Stimulated activated CD4-positive, alpha-beta T cell treated with anti-CD3 and anti-CD28 coated beads, Interleukin-12 subunit alpha, Interleukin-12 subunit beta, amount 100 ng/mL, for 24 hours (primary cell): ENCODE measurements at places on chromosomes 2 and 18.

GRCh38 chr2:86833315-86833714 is 28.4 kb downstream of the CD8B start:
- no peak for DNase-seq

DNA sequence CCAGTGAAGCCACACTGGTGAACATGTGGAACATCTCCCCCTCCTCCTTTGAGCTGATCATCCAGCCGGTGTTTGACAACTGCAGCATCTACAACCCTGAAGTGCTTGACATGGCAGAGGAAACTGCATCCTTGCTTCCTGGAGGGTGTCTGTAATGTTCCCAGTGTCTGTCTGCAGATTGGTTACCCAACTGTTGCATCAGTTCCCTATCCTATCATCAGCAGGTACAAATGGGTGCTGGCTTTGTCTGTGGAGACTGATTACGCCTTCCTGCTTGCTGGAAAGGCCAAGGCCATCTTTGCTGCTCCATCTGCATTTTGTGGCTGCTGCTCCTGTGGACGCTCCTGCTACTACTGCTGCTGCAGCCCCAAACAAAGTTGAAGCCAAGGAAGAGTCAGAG is 83.5 kb downstream of the SKA1 start:
- no peak for DNase-seq

- DNase-seq, result no peak
Observed at GRCh38 chr2:184620367-184620766, 22.0 kb downstream of the ZNF804A start.

- DNase-seq, result peak; percentile 8
Observed at GRCh38 chr2:78979380-78980151, 45.9 kb upstream of the REG3G start.

DNA sequence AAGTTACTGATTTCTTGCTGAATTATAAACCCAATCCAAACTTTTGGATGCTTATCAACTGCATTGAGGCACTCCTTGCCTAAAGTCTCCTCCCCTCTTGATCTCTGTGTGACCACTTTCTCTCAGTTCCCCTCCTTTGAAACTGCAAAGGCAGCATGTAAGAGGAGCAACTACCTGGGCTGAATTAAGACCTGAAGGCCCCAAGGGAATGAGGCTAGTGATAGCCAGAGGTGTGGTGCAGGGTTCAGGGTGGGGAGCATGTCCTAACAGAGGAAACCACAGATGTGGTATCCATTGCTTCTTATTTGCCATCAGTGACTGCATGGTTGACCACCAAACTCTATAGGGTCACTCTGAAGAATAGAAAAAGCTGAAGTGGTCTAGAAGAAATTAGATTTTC is 557.9 kb downstream of the TNS1 start:
- no peak for DNase-seq

GRCh38 chr2:3527886-3528785 is 8.8 kb upstream of the ADI1 start:
- DNase-seq, result no peak

DNA sequence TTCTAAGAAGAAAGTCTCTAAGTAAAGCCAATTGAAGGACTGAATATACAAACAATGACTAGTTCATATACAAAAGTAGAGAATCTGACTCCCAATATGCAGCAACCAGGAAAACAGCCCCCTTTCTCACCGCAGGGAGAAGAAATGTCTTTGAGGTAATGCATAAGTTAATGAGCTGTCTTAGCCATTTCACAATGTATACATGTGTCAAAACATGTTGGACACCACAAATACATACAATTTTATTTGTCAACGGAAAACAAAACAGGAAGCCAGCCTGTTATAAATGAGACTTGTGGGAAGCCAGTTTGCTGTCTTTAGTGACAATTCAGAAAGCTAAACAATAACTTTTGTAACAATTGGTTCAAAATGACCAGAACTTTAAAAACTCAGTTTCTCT is 389.2 kb downstream of the CBLN2 start:
- no peak for DNase-seq

GRCh38 chr2:74304332-74305148 is 38.7 kb downstream of the SLC4A5 start:
- DNase-seq, result no peak

DNA sequence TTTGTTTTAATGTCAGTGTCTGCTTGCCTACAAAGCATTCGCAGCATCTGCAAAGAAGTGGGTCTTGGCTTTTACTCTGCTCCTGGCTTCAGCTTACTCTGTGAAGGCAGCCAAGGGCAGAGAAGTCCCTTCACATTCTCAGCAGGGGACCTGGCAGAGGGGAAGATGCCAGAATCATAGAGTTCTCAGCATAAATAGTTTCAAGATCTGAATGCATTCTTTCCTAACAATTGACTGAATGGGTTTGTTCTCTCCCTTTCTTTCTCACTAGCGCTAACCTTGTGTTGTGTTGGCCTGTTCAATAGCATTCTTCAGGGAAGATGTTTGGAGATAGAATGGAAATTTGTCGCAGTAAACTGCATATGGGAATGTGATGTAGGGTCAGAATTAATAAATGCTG is 106.9 kb downstream of the FARSB start:
- no peak for DNase-seq

GRCh38 chr18:77084688-77085035 is 47.9 kb downstream of the MBP start:
- DNase-seq, result no peak

- DNase-seq, result no peak
Observed at GRCh38 chr2:44450082-44450481, 88.3 kb downstream of the CAMKMT start.

GRCh38 chr2:57497489-57498096 is 549.0 kb upstream of the VRK2 start:
- peak; percentile 15 for DNase-seq

- no peak for DNase-seq
Observed at GRCh38 chr18:47317824-47318508, 66.5 kb upstream of the SKOR2 start.

GRCh38 chr2:236075802-236076201 is 92.4 kb downstream of the GBX2 start:
- no peak for DNase-seq

DNA sequence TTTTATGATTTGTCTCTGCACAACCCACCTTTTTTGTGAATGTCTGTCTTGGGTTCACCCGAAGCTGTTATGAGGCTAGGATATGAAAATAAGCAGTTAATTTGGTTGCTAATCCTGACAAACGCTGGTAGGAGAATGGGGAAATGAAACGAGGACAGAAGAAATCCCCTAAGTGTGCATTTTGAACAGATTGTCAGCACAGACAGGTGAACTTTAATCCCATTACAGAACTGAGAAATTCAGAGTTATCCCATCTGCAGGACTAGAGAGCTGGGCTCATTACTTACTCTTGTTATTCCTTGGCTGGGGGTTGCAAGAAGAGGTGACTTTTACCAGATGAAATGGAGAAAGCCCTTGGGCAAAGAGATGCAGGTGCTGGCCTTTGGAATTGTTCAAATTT is 123.3 kb upstream of the NYAP2 start:
- no peak for DNase-seq

DNA sequence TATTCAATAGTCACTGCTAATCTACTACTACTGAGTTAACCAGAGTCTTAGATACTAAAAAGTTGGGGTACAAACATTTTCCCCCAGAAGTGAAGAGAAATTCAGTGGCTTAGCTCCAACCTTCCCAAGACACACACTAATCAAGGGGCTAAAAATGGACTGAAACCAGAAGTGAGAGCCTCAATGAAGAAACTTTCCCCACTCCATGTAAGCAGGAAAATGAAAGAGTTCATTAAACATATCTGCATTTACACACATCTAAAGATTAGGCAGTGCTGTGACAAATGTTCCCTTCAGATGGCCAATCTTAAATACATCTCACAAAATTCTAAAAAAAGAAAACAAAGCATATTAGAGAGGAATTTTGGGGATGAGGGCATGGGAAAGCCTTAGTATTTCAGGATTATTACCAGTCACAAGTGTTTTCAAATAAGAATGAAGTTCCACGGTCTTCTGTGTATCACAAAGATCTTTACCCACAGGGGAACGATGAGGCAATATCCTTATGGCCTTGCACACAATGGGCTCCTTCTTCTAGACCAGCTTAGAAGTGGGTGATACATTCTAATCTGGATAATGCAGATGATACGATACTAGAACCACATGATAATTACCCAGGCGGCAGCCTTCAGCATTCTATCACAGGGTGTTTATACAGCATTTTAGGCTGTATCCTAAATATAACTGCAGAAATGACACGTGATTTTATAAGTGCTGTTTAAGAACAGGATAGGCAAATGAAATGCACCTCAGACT is 17.1 kb downstream of the ANKRD44 start:
- no peak for DNase-seq
